ENCODE measurements at places on chromosomes 13 and 19. TPM values are rescaled to one million over a fixed set of nuclear protein-coding genes. Genes with fewer than 3 reads are reported as not detected.

DNA sequence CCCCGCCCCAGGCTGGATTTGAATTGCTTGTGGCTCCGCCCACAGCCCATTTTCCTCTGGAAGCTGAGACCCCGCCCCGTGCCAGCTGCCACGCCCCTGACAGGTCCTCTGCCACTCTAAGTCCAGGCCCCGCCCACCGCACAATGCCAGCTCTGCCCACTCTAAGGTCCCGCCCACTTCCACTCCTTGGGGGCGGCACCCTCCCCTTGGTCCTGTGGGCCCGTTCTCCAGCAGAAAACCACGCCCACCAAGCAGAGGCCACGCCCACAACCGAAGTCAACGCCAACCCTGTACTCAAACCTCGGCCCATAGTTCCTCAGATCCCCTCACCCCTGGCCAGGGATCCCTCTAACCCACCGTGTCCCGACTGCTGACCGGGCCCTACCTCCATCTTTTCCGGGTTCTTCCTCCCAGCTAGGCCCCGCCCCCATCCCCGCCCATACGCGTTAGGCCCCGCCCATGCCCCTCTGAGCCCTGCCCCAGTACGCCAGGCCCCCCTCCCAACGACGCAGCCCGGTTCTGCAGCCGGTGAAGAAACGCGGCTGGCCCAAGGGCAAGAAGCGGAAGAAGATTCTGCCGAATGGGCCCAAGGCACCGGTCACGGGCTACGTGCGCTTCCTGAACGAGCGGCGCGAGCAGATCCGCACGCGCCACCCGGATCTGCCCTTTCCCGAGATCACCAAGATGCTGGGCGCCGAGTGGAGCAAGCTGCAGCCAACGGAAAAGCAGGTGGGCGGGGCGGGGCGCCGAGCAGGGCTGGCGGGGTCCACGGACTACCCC, 1.3 kb downstream of the HMG20B start:
- no peak for DNase-seq

- no peak for DNase-seq
Measured at GRCh38 chr19:56884441-56884840, 43.9 kb upstream of the PEG3 start.

GRCh38 chr19:18847549-18848463, 16.0 kb downstream of the UPF1 start:
- no peak for DNase-seq

The R3HDM4 gene
- total RNA-seq = 75.7 TPM
